Mammary epithelial cell (primary cell): ENCODE measurements at places on chromosomes 11 and 22.

- DNase-seq = peak; percentile 48
Observed at GRCh38 chr22:24938741-24939341, 7.7 kb downstream of the LHFPL7 start.

- DNase-seq = no peak
Observed at GRCh38 chr22:19094393-19094997, 27.7 kb downstream of the DGCR2 start.

- peak; percentile 94 for DNase-seq
Observed at GRCh38 chr11:94449437-94449836, 44.2 kb downstream of the MRE11 start.

DNA sequence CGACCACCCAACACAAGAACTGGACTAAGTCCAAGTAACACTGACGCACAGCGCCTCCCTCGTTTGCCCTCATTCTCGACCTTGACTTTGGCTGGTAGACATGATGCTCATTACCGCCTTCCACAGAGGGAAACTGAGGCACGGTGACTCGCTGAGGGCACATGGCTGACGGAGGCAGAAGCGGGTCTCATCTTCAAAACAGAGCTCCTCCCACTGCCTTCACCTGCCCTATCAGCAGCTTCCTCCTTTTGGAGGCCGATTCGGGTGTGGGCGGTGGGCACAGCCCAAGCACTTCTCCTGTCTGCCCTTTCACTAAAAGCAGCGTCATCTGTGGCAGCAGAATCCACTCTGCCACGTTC is 2.0 kb upstream of the KMT5B start:
- DNase-seq = no peak

GRCh38 chr11:15890031-15890713 is 466.2 kb downstream of the SOX6 start:
- DNase-seq = no peak

DNA sequence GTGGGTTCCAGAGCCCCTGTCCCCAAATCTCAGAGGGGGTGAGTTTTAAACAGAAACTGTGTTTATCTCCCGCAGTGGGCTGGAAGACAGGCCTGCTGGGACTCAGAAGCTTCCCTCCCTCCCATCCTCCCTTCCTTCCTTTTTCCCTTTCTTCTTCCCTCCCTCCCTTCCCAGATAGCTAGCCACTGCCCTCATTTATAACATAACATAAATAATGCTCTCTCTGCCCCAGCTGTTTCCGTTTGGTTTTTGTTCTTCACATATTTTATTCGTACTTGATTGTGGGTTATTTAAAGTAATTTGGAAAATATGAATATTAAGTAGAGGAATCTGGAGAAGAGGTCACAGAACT is 140.9 kb downstream of the TEAD1 start:
- DNase-seq = no peak

DNA sequence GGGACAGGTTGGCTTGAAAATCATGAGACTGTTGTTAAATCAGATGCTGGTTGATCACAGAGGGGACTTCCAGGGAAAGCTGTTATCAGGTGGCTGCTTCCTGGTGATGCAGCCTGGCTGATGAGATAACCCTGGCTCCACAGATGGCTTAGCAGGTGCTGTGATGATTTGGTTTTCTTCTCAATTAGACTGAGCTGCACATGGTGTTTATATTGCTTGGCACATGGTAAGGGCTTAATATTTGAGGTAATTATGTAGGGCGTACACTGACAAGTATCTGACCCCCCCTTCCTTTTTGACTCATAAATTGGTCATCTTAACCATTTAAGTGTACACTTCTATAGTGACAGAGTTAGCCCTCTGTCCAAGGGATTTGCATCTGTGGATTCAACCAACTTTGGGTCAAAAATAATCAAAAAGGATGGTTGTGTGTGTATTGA is 7.0 kb downstream of the RPS3 start:
- peak; percentile 31 for DNase-seq

- DNase-seq = no peak
Observed at GRCh38 chr11:64817476-64817875, 7.1 kb upstream of the MEN1 start.

DNA sequence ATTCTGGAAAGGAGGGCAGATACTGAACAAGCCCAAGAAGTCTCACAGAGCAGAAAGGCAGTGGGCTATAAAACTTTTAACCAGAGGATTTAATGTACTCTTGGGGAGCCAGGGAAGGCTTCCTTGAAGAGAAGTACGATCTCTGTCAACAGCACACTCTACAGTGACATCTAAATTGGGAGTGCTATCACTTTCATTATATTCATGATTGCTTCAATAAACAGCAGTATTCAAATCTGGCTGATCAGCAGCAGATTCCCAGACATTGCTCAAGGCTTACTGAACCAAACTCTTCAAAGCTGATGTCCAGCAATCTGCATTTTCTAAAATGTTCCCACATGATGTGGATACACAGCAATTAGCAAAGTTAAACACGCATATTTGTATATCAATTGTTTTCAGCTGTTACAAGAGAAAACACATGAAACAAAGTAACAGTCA is 44.2 kb downstream of the SYTL2 start:
- no peak for DNase-seq

GRCh38 chr22:46150655-46151477 is 540 bp downstream of the PPARA start:
- peak; percentile 49 for DNase-seq

- no peak for DNase-seq
Observed at GRCh38 chr22:28813772-28814518, 13.6 kb upstream of the XBP1 start.

GRCh38 chr11:123125169-123125568 is 63.2 kb upstream of the HSPA8 start:
- DNase-seq = no peak

DNA sequence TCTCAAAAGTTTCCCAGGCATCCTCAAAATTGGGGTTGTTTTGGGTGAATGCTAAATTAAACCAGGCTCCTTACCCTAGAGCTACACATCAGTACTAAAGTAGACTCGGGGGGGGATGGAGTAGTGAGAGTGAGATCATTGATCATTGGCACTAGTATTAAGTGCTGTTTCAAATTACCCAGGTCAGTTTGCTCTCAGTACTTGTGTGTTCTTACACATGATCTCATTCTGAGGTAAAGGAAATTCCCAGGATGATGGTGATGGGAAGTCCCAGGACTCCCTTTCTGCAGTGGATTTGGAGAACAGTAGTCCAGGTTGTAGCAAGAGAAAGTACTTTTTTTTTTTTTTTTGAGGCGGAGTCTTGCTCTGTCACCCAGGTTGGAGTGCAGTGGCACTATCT is 12.5 kb downstream of the RBM4 start:
- DNase-seq = peak; percentile 72

GRCh38 chr11:119608781-119609180 is 120.2 kb downstream of the NECTIN1 start:
- no peak for DNase-seq

GRCh38 chr11:57792060-57792541 is 30.5 kb downstream of the CTNND1 start:
- DNase-seq = peak; percentile 70

- DNase-seq = peak; percentile 39
Observed at GRCh38 chr11:10930224-10930971, 72.5 kb upstream of the ZBED5 start.

DNA sequence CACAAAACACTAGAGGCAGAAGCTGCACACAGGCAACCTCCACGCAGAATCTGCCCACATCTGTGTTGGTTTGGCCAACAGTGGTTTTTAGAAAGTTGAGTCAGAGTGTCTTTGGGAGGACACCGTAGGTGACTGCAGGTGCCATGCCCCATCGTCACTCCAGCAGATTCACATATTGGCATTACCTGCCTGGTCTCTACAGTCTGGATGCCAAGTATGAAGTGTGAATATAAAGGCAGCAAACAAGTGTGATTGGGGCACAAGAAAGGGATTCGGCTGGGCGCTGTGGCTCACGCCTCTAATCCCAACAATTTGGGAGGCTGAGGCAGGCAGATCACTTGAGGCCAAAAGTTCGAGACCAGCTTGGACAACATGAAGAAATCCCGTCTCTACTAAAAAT is 11.0 kb upstream of the FXYD2 start:
- no peak for DNase-seq

DNA sequence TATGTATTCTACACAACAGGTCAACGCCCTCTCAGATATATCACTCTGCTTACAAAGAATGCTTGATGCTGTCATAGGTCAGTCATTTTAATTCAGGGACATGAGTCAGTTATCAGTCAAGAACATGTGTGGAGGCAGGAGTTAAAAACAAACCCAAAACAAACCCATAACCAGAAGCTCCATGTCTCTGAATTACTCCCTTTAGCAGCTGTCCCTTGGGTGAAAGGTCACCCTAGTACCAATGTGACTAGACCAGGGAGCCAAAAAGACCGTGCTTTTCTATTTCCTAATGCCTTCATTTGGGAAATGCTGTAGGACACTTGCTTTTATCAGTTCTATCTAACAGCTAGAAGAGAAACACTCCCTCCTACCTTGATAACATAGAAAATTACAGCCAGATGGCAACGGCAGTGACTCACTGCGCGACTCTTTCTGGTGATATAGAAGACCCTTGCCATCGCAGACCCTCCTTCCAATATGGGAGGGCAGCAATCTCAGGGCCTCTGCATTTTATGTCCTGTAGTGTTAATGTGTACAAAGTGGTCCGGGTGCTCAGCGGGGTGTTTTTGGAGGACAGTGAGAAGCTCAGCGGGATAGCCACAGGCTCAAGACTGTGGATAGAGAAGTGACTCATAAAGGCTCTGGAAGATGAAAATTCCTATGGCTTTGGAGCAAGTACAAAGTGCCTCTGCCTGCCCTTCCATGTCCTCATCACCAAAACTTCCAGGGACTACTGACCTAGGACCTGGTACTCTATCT is 24.8 kb downstream of the APOL5 start:
- peak; percentile 52 for DNase-seq

- DNase-seq = no peak
Observed at GRCh38 chr11:114078423-114078822, 18.9 kb downstream of the ZBTB16 start.
